ENCODE measurements at places on chromosomes 5 and 9.
A peak's percentile ranks its signal among the peaks of the same experiment; 100 is the strongest.

GRCh38 chr5:112064956-112065355 is 308.0 kb upstream of the NREP start:
- DNase-seq = no peak

DNA sequence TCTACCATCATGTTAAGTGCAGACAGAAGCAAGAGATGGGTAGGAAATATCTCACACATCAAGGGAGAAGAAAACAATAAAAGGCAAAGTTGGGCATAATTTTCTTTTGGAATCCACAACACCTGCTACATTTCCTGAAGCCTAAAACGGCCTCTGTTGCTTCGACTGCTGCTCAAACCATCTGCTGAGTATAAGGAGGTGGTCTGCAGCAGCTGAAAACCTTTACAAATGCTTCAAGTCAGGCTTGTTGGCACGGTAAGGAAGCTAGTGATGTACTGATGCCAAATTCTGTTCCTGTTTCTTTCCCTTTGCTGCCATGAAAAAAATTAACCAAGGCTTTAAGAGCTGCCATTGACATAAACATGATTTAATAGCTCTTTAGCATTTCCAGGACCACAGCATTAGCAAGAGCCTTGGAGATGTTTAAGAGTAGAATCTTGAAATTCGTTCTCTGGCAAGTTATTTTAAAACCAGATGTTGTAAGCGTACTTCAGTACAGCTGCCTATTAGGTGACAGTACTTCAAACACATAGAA is 75.6 kb downstream of the DMRTA1 start:
- no peak for DNase-seq

DNA sequence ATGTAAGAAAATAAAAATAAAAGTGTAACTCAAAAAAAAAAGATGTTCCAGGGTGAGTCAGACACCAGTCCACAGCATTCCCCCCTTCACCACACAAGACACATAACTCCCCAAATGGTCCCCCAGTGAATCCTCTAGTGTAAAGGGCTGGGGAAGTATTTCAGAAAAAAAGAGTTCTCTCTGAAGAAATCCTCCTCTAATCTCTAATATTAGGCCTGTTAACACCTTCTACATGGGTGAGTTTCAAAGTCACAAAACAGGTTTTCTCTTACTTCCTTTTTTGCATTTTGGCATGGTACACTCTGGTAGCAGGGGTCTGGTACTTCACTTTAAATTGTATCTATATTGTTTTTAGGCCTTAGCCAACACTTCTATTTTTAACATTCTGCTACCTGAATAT is 28.2 kb downstream of the RNF145 start:
- DNase-seq = peak; percentile 37

GRCh38 chr5:100319885-100320284 is 215.3 kb upstream of the FAM174A start:
- no peak for DNase-seq

DNA sequence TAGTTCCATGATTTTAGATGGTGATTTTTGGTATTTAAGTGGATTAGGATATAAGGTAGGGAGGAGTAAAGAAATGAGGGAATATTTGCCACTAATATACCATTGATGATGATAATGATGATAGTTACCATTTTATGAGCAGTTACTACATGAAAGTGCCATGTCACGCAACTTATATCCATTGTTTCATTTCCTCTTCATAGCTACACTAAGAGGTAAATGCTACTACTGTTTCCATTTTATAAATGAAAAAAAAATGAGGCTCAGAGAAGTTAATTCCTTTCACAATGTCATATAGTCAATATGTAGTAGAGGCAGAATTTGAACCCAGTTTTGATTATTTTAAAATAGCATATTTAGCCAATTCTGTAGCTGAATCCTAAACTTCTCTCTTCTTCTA is 112.2 kb upstream of the ADRA1B start:
- DNase-seq = no peak

DNA sequence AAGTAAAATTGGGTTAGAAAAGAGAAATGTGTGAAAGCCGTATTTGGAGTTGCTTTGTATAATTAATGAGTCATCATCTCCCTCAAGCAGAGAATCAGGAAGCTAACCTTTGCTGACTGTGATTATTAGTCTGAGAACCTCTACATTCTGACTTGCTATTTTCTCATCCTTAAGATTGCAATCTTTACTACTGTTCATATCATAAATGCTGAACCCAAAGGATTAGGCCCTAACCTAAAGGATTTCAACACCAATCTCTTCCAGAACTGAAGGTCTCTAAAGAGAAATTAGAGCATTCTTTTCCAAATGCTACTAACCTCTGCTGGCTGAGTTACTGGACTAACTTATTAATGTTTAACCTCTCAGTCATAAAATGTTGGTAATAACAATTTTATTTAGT is 538.1 kb upstream of the MEF2C start:
- DNase-seq = no peak

DNA sequence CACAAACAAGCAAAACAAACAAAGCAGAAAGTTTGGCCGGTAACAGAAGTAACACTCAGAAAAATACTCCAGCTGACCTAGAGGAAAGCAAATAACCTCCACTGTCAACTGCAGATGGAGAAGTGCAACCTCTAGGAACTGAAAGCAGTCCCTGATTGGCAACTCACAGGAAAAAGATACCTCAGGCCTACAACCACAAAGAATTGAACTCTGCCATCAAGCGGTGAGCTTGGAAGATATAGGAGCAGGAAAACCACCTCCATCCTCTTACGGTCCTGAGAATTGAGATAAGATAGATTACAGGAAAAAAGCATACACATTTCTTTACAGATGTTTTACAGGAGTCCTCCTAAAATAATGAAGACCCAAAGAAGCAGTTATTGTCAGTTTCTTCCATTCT is 184.5 kb downstream of the PDZD2 start:
- no peak for DNase-seq

GRCh38 chr5:103256178-103256577 is 2.4 kb upstream of the MACIR start:
- DNase-seq = no peak

- no peak for DNase-seq
These were observed 204.8 kb downstream of the C9orf50 start for GRCh38 chr9:129415942-129416651.

DNA sequence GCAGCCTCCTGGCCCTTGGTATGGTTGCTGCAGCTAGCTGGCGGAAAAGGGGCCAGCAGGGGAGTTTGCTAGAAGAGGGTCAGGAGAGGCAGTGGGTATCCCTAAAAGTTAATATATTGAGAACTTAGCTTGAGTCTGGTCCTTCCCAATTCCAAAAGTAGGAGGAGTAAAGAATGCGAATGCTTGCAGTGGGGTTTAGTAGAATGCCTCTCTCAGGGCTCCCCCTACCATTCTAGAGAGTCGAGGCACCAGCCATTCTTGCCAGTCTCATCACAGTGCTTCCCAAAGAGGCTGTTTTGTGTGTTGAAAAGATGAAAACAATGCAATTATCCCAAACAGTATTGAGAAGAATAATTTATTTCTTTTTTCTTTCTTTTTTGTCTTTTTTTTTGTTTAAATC is 26.4 kb downstream of the TTC39B start:
- no peak for DNase-seq

GRCh38 chr9:112858625-112859147 is 32.0 kb downstream of the SLC46A2 start:
- DNase-seq = no peak

GRCh38 chr5:172446336-172447051 is 7.8 kb downstream of the SH3PXD2B start:
- no peak for DNase-seq

DNA sequence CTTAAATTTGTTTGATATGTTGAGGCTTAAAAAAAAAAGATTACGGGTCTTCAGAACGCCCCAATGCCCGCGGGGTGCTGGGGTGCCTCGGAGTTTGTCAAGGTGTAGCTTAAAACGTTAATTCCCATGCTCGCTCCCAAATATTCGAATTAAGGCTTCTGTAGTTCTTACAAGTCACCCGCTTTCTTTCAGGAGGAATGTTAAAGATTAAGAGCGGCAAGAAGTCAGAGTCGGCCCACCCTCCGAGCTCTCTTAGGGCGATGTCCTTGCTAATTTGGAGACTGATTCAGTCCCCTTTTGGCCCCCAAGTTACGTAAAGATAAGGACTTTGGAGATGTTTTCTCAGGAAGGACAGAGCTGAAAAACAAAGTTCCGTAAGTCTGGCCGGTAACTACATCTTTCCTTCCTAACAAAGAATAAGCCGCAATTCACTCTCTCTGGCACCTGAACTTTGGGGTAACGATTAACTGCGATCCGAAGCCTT is 746 bp upstream of the NPM1 start:
- DNase-seq = no peak

DNA sequence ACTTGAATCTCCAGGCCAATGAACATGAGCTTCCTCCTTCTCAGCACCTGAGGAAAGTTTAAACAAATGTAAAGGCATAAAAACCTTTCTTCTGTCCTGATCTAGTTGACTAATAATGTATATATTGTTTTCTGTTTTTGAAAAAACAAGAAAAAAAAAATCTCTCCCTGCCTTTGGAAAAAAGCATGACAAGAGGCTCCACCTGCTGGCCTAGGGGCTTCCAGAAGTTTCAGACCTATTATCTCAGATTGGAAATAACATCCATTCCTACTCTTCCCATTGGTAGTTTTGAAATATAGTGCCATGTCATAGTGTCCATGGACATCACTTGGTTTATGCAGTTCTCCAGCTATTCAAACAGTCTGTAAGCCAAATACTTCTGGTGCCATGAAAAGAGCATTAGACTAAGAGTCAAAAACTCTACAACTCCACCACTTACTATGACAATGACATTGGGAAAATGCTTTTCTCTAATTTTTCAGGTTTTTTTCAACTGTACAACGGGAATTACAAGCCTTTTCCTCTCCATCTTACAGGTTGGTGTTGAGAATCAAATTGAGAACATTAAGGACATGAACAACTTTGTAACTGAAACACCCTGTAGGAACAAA is 409.6 kb upstream of the MPDZ start:
- no peak for DNase-seq

DNA sequence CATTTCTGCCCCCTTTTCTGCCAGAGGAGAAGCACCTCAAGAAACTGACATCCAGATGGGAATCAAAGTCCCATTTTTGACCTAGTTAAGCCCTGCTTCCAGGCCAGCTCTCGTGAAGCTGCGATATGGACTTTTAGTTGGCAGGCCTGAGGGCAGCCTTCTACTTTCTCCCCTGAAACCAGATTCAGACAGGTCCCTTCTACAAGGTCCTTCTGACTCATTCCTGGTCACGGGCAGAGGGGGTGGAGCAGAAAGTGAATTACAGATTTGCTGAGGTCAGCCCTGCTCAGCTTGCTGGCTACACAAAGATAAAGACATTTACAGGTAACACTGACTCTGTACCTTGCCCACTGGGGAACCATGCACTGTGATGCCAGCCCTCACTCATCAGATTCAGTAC is 52.8 kb upstream of the TUT7 start:
- no peak for DNase-seq

GRCh38 chr5:55994495-55994997 is at the start of gene IL6ST:
Gene IL6ST, minus strand, starts transcription at chr5:55994963. Its CDS starts 18,685 bp downstream, at chr5:55976278.
- DNase-seq = peak; percentile 85

DNA sequence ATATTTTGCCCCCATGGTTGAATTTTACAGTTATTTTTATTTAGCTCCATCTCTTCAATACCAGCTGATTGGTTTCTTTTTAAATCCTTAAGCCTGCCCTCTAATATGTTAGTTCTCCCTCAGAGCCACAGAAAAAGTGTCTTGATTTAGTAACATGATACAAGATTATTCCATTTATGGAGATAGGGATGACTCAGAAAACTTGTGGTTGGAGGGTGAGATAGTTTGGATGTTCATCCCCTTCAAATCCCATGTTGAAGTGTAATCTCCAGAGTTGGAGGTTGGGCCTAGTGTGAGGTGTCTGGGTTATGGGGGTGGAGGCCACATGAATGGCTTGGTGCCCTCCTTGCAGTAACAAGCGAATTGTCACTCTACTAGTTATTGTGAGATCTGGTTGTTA is 115.7 kb downstream of the FBXO38 start:
- no peak for DNase-seq

DNA sequence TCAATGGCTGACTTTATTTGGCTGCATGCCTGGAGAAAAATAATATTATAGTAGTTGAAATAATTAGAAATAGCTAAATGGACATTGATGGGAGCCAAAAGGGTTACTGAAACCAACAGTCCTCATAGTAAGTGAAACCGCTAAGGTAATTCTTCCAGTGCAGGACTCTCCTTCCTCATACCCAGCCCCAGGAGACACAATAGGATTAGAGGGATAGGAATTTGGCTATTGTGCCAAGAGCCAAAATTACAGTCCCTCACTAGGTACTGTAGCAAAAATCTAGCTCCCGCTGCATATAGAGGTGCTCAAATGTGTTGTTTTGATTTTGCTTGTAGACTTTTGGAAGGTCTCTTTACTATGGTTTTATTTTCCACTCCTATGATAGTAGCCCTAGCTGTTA is 20.2 kb downstream of the GLDC start:
- no peak for DNase-seq

DNA sequence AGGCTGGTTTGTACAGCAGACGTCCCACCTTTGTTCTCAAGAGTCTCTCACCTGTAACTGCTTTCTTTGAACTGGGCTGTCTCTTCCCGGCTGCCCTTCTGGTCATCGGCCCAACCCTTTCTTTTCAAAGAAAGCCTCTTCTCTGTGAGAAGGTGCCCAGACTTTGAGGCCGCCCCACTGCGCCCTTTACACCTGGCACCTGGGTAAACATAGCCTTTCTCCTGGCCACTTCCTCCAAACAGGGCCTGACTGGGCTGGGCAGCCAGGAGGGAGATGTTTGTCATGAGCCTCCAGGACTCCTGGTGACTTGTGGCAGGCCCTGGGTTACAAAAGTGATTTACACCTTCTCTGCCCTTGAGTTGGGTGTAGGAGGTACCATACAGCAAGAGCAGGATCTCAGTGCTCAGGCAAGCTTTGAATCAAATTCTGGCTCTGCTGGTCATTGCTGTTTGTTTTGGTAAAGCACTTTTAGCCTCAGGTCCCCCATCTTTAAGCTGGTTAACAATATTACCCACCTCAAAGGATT is 127.2 kb upstream of the CXCL14 start:
- DNase-seq = no peak

GRCh38 chr5:86030753-86031152 is 587.0 kb upstream of the COX7C start:
- DNase-seq = no peak

GRCh38 chr9:132546148-132547051 is 36.0 kb upstream of the BARHL1 start:
- no peak for DNase-seq

- DNase-seq = no peak
These were observed 318.4 kb downstream of the NSG2 start for GRCh38 chr5:174363934-174364333.

GRCh38 chr9:7287986-7288385 is 511.6 kb downstream of the DMAC1 start:
- DNase-seq = no peak

- no peak for DNase-seq
These were observed 841 bp downstream of the GRK6 start for GRCh38 chr5:177427211-177427822.

DNA sequence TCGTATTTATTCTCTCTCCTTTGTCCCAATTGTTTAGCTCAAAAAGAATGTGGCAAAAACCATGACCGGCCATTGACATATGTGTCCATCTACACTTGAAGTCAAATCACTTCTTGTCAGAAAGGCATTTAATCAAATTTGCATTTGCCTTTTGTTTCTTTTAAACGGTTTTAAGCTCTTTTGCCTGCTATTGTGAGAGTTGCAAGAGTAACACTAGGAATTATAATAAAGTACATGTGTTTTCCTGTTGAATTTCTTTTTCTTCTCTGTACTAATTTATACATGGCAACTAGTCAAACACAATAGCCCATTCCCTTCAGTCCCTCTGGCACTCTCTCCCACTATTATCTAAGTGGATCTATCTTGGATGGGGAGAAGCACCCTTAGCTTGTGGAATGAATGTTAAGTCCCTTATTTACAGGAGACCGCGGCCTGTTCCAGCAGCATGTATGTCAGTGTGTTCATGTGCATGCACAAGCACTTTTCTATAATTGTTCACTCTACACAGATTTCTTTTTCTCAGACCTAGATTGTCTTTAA is 3.2 kb downstream of the ADAMTSL1 start:
- DNase-seq = no peak
